A549 treated with RU486 at 1 μM for 4 hours (cell line): ENCODE measurements at places on chromosomes 4 and X. TPM values are rescaled to one million over a fixed set of nuclear protein-coding genes. Genes with fewer than 3 reads are reported as not detected.

The ZNF674 gene
- total RNA-seq = 1.9 to 4.2 TPM (median 2.8 TPM) in 5 replicates

The ANOS1 gene
- total RNA-seq = 0.02 to 0.23 TPM (median 0.06 TPM) in 4 of 5 replicates, not detected in the other

The P2RY8 gene
- 0.02 to 0.04 TPM in 2 of 5 replicates, not detected in the others for total RNA-seq

The MAGEA4 gene
- total RNA-seq = not detected in 5 replicates
